ENCODE measurements at places on chromosomes 6 and 20. TPM values are rescaled to one million over a fixed set of nuclear protein-coding genes. Genes with fewer than 3 reads are reported as not detected.
A peak's percentile ranks its signal among the peaks of the same experiment; 100 is the strongest.

Gene MEI4
- 0.63 TPM for total RNA-seq

Gene RSPO3
- total RNA-seq = not detected

Gene CGAS
- 14.8 TPM for total RNA-seq

Gene MCHR2
- total RNA-seq = not detected

Gene PHACTR3
- 0.93 TPM for total RNA-seq

Gene ULBP2
- 1.1 TPM for total RNA-seq

GRCh38 chr6:117018771-117019170 lies 141.7 kb downstream of the RFX6 start:
- no peak overlapping the region for H3K27ac ChIP-seq
- no peaks in the 10 kb centered on the region for H3K36me3 ChIP-seq
- no peak for DNase-seq

DNA sequence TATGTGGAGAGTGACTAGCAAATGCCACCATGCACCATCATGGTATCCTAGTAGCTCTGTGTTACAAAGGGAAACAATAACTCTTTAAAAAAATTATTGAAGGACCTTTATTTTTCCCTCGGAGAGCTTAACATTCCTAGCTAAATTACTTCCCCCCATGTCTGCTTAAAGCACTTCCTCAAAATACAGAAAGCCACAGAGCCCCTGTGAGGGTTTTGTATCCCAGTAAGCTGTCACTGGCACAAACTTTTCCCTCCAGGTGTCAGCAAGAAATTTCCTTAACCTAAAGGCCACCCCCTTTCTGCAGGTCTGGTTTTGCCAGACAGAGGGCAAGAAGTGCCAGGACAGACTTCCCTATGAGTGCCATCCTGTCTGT lies 340.0 kb upstream of the PRDM1 start:
- no peak overlapping the region for H3K27ac ChIP-seq
- DNase-seq = no peak
- no peaks in the 10 kb centered on the region for H3K36me3 ChIP-seq
- H3K4me1 ChIP-seq = peaks cover 22% of the 10 kb centered on the region

- H3K27me3 ChIP-seq = no peaks in the 10 kb centered on the region
- no peaks in the 10 kb centered on the region for H3K4me1 ChIP-seq
- no peak overlapping the region for H3K27ac ChIP-seq
- DNase-seq = no peak
- no peaks in the 10 kb centered on the region for H3K36me3 ChIP-seq
These were observed 29.7 kb upstream of the PRL start for GRCh38 chr6:22326500-22326899.

GRCh38 chr6:1657116-1657770 lies 47.5 kb downstream of the FOXC1 start:
- no peaks in the 10 kb centered on the region for H3K27me3 ChIP-seq
- H3K36me3 ChIP-seq = no peaks in the 10 kb centered on the region
- no peak overlapping the region for H3K4me3 ChIP-seq
- H3K4me1 ChIP-seq = no peaks in the 10 kb centered on the region
- DNase-seq = no peak

GRCh38 chr20:3193806-3194616 lies 10.5 kb downstream of the DDRGK1 start:
- no peak overlapping the region for H3K27ac ChIP-seq
- DNase-seq = no peak
- H3K4me1 ChIP-seq = no peaks in the 10 kb centered on the region
- H3K4me3 ChIP-seq = no peak overlapping the region
- peaks cover 12% of the 10 kb centered on the region for H3K36me3 ChIP-seq

DNA sequence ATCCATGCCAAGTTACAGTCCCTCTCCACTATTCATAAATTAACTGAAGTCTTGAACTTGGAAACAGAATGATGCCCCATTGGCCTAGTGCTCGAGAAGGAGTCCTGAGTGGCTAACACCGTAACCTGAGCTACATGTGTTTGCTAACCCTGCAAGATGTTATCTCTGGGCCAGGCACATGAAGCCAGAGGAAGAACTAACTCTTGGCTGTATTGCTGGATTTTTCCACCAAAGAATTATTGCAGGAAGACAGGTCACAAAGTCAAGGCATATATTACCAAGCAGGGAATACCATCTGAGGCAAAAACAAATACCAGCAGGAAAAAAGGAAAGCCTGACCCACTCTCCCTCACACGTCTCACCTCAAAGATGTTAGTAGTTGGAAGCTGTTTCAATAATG lies 148.9 kb upstream of the PHACTR1 start:
- H3K27ac ChIP-seq = no peak overlapping the region
- no peak for DNase-seq

- no peak for DNase-seq
- no peaks in the 10 kb centered on the region for H3K4me1 ChIP-seq
- H3K36me3 ChIP-seq = no peaks in the 10 kb centered on the region
- H3K4me3 ChIP-seq = no peak overlapping the region
- no peaks in the 10 kb centered on the region for H3K27me3 ChIP-seq
- H3K27ac ChIP-seq = no peak overlapping the region
These were observed 245.3 kb upstream of the MAN1A1 start for GRCh38 chr6:119594907-119595306.

- no peaks in the 10 kb centered on the region for H3K36me3 ChIP-seq
- no peaks in the 10 kb centered on the region for H3K27me3 ChIP-seq
- no peak overlapping the region for H3K4me3 ChIP-seq
- no peak overlapping the region for H3K27ac ChIP-seq
- DNase-seq = no peak
These were observed 270.0 kb downstream of the CDH26 start for GRCh38 chr20:60228255-60228654.

DNA sequence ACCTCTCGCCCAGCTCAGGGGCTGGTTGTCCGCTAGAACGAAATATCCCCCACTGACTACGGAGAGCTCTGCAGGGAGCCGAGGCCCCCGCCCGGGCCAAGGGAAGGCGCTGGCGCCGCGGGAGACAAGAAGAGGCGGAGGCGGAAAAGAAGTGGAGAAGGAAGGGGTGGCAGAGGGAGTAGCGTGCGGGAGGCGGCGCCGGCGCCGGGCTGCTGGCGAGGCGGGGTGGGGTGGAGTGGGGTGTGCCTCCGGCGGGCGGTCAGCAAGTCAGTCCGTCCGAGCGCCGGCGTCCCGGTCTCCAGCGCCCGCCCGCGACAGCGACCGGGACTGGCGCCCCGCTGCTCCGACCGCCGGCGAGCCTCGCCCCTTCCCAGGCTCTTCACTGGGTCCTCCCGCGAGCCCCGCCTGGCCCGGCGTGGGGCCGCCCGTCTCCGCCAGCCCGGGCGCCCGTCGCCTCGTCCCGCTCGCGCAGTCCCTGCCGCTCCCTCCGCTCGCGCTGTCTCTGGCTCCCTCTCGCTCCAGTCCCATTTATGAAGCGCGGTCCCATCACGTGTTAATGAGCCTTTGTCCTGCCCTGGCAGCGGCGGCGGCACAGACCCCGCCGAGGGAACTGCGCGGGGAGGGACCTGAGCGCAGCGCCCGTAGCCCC lies at the start of gene CNR1:
Gene CNR1 (minus strand): TSS at position 504 of the 649 bp plus-strand sequence. CDS start 21,073 bp downstream, outside the sequence.
- H3K27me3 ChIP-seq = peaks cover 45% of the 10 kb centered on the region
- H3K4me1 ChIP-seq = peaks cover 21% of the 10 kb centered on the region
- peak; percentile 75 for DNase-seq

DNA sequence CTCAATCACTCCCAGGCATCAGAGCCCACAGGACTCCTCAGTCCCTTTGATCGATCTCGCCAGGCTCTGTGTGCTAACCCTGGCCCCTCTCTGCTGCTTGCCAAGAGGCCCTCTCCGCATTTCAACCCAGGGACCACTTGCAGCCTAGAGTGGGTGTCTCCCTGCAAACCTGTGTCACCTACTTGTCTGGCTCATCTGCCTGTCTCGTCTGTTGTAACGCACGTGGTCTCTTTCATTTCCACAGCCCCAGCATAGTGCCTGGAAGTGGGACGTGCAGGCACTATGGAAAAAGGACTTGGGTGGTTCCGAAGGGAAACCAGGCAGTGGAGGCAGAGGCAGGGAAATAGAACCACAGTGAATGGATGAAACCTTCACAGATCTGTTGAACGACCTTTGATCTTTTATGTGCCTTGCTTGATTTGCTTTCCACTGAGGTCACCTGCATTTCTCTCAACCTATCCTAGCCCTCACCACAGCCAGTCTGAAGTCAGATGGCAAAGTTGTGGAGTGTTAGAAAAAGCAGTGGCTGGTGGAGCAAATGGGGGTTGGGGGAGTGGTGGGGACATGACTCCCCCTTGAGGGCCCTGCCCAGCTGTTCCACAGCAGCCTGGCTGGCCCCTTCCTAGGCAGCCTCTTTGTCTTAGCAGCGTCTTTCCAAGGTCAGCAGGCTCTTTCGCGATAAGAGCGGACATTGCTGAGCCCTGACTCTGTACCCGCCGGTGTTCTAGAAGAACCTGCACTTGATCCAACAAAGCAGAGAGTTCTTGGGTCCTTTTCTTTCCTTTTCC lies 55.8 kb upstream of the TAGAP start:
- DNase-seq = no peak
- H3K27ac ChIP-seq = no peak overlapping the region
- H3K27me3 ChIP-seq = no peaks in the 10 kb centered on the region

- no peak overlapping the region for H3K27ac ChIP-seq
- DNase-seq = no peak
- no peak overlapping the region for H3K4me3 ChIP-seq
- H3K27me3 ChIP-seq = no peaks in the 10 kb centered on the region
These were observed 47.5 kb downstream of the EYA4 start for GRCh38 chr6:133288662-133289061.

GRCh38 chr6:33785778-33786177 lies 3.2 kb downstream of the LEMD2 start:
- H3K27me3 ChIP-seq = no peaks in the 10 kb centered on the region
- peaks cover 12% of the 10 kb centered on the region for H3K36me3 ChIP-seq
- peak overlapping the region; percentile 86 for H3K4me3 ChIP-seq
- 0 out of 2 replicates have a peak overlapping the region, but pooled peaks have one; percentile 69 for H3K27ac ChIP-seq

GRCh38 chr6:132405143-132405915 lies 4.1 kb upstream of the MOXD1 start:
- H3K36me3 ChIP-seq = no peaks in the 10 kb centered on the region
- no peak overlapping the region for H3K4me3 ChIP-seq
- no peak for DNase-seq
- H3K4me1 ChIP-seq = peaks cover 32% of the 10 kb centered on the region
- peaks cover 36% of the 10 kb centered on the region for H3K27me3 ChIP-seq

DNA sequence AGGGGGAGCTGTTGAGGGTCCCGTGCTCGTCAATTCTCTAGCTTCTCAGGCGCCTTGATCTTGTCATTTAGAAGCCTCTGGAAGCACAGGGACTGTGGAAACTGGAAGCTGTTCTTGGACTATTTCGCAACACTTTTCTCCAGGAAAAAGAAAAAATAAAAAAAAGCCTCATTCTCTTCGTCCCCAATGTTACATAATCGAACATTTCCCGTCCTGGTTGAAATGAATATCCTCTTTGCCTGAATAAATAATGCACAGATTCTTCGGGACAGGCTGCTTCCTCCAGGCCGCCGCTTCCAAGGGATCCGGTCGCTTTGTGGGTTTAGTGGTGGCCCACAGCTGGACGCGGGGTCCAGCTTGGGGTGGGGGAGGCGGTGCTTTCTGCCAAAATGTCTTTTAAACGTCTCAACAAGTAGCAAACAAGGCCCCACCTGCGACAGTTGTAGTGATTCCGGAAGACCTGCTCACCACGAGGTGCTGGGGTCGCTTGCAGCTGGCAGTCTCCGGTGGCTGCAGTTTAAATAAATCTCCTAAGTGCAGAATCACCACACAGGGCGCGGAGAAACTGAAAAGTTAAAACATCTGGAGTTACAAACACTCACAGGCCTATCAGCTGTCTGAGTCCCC lies 125.9 kb upstream of the ESR1 start:
- no peaks in the 10 kb centered on the region for H3K36me3 ChIP-seq
- no peak overlapping the region for H3K27ac ChIP-seq
- H3K4me1 ChIP-seq = peaks cover 10% of the 10 kb centered on the region
- no peaks in the 10 kb centered on the region for H3K27me3 ChIP-seq
- DNase-seq = no peak
- H3K4me3 ChIP-seq = no peak overlapping the region

- no peak overlapping the region for H3K4me3 ChIP-seq
- no peaks in the 10 kb centered on the region for H3K36me3 ChIP-seq
- H3K4me1 ChIP-seq = no peaks in the 10 kb centered on the region
- DNase-seq = peak; percentile 86
- H3K27me3 ChIP-seq = no peaks in the 10 kb centered on the region
These were observed 17.9 kb upstream of the CCDC170 start for GRCh38 chr6:151475653-151476523.

DNA sequence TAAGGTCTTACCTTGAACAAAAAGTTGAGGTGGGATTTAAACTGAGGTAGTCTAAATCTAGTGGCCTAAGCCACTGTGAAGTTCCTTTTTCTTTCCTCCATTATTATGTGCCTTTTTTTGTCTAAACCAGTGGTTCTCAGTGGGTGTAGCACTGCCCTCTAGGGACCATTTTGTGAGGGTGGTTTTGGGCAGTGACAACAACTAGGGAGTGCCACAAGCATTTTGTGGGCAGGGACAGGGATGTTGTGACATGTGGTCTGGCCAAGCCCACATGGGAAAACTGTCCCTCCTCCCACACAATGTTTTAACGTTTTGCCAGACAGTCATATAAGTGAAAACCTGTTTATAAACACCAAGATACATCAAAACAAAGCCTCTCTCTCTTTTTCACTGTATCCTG lies 899.4 kb upstream of the FLRT3 start:
- peak; percentile 76 for DNase-seq
- no peak overlapping the region for H3K27ac ChIP-seq
- H3K36me3 ChIP-seq = no peaks in the 10 kb centered on the region
- no peaks in the 10 kb centered on the region for H3K27me3 ChIP-seq

- no peaks in the 10 kb centered on the region for H3K27me3 ChIP-seq
- DNase-seq = no peak
- no peak overlapping the region for H3K27ac ChIP-seq
- H3K4me3 ChIP-seq = no peak overlapping the region
- peaks cover 22% of the 10 kb centered on the region for H3K4me1 ChIP-seq
These were observed 217.5 kb upstream of the SUPT3H start for GRCh38 chr6:45595010-45595851.

DNA sequence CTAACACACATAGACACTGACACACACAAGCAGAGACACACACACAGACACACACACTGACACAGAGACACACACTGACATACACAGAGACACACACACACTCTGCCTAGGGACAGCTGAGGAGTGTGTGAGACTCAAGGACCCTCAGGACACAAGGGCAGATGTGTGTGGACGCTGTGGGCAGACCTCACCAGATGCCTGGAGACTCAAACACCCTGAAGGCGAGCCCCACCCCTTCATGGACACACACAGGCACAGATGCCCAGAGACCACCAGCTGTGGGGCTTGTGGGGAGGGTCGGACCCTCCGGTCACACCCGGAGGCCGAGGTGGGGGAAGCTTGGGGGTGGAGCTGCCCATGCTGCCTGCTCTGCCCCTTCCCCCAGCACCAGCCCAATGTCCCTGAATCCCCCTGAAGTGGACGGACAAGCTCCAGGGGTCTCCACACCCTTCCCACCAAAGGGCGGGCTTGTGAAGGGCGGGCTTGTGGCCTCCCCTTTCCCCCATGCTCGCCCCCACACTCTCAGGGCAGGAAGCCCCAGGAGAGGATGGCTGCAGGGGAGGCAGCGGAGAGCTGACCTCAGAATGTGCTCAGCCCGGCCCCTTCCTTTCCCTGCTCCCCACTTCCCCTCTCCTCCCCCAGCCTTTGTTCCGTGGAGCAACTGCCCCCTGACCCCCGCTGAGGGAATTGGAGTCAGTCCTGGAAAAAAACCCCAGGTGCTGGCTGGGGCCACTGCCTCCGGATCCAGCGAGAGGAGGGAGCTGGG lies 13.9 kb upstream of the ABHD16B start:
- no peaks in the 10 kb centered on the region for H3K36me3 ChIP-seq
- peak; percentile 90 for DNase-seq
- H3K4me1 ChIP-seq = peaks cover 35% of the 10 kb centered on the region
- peak overlapping the region; percentile 92 for H3K27ac ChIP-seq
- peak overlapping the region; percentile 55 for H3K4me3 ChIP-seq

- peaks cover 27% of the 10 kb centered on the region for H3K4me1 ChIP-seq
These were observed 74.4 kb downstream of the NOL4L start for GRCh38 chr20:32510601-32511357.

- H3K27me3 ChIP-seq = no peaks in the 10 kb centered on the region
- H3K4me1 ChIP-seq = no peaks in the 10 kb centered on the region
- peak; percentile 13 for DNase-seq
- H3K4me3 ChIP-seq = no peak overlapping the region
- H3K36me3 ChIP-seq = no peaks in the 10 kb centered on the region
- no peak overlapping the region for H3K27ac ChIP-seq
These were observed 42.2 kb downstream of the FLRT3 start for GRCh38 chr20:14295238-14295637.

Measured in GM23338 (cell line).